Activated T-helper 1 cell treated with Interleukin-2 at 50 U/mL for 16 hours (primary cell): ENCODE measurements at places on chromosomes 2 and 18.

GRCh38 chr18:13214609-13215008, 4.0 kb upstream of the LDLRAD4 start:
- no peak for DNase-seq

DNA sequence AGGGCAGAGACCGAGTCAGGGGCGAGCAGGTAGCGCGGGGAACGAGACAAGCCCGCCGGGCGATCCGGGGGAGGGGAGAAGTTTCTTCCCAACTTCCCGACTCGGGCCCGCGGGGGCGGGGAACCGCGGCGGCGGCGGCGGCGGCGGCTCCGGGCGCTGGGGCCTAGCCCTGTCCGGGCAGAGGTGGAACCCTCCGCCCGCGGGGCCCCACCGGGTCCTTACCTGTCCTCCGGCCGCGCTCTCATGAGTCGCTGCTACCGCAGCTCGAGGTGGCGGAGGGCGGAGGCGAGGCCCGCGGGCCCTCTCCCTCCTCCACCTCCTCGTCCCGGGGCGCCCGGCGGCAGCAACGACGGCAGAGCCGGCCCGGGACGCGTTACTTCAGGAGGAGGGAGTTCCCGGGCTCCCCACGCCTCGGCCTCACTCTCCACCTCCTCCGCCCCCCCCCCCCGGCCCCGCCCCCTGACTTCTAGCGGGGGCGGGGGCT, at the start of gene YES1:
Gene YES1 (minus strand): TSS at position 351 of the 484 bp plus-strand sequence. CDS start 55,415 bp downstream, outside the sequence.
- DNase-seq, result peak; percentile 47

- DNase-seq, result no peak
Measured at GRCh38 chr2:232008907-232009638, 47.6 kb downstream of the DIS3L2 start.

DNA sequence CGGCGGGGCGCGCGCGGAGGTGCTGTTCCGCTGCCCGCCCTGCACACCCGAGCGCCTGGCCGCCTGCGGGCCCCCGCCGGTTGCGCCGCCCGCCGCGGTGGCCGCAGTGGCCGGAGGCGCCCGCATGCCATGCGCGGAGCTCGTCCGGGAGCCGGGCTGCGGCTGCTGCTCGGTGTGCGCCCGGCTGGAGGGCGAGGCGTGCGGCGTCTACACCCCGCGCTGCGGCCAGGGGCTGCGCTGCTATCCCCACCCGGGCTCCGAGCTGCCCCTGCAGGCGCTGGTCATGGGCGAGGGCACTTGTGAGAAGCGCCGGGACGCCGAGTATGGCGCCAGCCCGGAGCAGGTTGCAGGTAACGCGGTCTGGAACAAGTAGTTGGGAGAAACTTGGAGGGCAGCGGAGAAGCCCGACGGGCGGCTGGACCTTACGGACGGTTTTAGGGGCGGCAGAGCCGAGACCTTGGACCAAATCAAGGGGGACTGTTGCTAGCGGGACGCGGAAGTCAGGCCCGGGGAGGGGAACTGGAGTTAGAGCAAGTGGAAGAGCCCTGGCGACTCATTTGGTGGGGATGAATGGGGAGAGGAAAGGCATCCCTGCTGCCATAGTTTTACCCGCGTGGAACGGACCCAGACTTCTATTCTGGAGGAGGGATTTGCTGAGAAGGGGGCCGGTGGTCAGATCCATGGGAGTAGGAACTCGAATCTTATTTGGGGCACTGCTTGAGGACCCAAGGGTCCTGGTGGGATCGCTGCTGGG, 573 bp downstream of the IGFBP2 start:
- no peak for DNase-seq

- DNase-seq, result no peak
Measured at GRCh38 chr2:61634512-61634911, 96.4 kb upstream of the XPO1 start.

DNA sequence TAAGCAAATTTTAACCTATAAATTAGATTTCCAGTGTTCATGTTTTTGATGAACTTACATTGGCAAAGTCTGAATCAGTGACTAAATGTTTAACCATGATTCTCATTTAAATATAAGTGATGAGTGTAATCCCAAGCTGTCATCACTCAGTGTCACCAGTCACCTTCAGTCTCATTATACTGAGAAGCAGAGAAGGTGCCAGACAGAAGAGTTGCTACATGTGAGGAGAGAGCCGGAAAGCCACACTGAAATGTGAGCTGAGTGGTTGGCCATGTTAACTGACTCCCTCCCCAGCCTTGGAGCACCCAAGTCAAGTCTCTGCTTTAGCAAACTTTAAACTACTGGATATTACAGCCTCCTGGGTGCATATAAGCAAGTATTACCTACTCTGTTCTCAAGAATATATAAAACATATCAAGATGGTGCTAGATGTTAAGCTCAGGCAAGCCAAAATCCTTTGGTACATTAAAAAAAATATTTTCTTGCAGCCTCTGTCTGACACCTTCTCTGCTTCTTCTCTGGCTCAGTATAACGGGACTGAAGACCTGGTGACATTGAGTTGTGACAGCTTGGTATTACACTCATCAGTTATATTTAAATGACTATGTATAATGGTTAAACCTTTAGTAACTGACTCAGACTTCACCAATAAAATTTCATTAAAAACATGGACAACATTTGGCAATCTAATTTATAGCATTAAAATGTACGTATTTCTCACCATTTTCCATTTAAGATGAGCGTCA, 75.8 kb upstream of the MAP3K20 start:
- DNase-seq, result no peak

DNA sequence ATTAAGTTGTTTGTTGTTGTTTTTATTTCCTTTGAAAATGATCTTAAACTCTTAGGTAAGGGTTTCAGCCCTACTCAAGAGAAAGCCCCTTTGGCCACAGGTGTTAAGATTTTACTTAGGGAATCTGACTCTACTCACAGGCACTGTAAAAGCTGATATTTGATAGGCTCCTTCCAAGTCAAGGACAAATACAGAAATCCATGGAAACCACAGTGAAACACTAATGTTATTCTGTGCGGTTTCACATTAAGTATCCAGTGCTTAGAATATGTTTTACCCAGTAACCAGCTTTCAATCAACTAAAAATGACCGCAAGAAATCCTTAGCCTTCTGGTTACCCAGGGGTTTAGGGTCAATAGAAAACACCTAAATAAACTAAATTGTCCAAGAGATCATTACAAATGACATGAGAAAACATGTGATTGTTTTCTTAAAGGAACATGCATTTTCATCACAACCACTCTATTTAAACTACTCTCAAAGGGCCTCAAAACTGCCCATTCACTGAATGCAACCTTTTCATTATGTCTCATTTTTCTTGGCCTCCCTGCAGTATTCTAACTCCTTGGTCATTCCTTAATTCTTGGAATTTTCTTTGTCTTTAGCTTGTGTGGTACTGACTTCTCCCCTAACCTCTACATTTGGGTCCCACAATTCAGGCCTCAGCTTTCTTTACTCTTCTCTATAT, 56.0 kb downstream of the CDH2 start:
- no peak for DNase-seq
